NCI-H748 treated with DMSO at 0.1 percent for 48 hours (cell line): ENCODE measurements at places on chromosomes 7 and 10.

DNA sequence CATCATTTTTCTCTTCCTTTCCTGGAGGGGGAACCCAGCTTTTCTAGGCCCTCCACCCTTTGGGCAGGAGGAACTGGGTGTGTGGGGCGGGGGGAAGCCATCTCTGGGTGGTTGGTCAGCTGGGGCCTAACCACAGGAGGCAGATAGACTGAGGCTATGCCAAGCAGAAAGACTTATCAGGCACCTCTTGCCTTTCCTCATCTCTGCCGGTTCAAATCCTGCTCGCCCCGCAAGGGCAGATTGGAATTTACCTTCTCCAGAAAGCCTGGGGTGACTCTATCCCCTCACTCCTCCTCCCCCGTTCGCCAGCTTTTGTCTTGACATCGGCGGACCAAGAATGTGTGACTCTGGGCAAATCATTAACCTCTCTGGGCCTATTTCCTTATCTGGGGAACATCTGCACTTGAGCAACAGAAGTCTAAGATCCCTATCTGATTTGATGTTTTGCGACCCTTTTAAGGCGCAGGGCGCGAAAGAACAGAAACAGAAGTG lies 584 bp upstream of the GARS1 start:
- DNase-seq = no peak

DNA sequence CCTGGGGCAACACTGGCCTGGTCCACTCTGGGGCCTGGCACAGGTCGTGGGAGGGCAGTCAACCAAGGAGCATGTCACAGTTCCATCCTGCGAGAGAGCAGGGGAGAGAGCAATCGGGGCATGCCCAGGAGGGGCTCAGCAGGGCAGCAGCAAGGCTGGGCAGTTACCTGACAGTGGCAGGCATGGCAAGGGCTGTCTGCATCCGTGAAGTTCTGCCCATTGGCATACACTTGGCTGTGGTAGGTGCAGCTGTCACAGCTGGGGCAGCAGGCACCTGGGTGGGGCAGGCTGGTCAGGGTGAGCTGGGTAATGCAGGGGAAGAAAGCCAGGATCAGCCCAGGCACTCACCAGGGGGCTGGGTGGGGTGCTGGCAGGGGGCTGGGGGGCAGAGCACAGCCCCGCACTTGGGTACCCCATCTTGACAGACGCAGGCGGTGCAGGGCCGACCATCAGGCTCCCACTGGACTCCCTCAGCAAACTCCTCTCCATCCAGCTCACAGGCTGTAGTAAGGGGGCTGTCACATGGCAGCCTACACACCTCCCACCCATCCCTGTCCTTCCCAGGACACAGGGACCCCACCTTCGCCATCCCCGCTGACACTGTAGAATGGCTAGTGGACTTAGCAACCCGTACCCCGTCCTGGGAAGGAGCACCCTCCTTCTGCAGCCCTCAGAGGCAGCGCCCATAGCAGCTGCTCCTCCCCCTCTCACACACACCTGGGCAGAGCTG lies 17.8 kb downstream of the KCP start:
- DNase-seq = no peak

DNA sequence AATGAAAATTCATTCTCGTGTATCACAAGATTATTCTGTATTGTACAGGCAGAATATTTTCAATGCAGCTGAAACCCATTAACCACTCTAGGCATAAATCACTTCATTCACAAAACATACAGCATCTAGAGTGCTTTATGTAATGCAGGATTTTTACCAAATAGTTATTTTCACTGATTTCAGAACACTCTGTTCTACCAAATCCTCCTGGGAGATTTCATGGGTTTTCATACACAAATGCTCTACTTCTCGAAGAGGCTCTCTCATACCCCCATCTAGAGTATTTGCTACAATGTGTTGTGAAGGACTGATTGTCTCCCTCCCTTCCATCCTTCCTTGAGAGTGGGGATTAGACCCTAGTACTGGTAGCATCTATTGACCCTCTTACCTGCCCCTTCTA lies 209.2 kb upstream of the LRRN3 start:
- no peak for DNase-seq

- DNase-seq = no peak
Measured at GRCh38 chr10:90999512-91000172, 78.8 kb upstream of the ANKRD1 start.
